Smooth muscle cell of trachea (primary cell): ENCODE measurements at places on chromosomes 2 and 18. TPM values are rescaled to one million over a fixed set of nuclear protein-coding genes. Genes with fewer than 3 reads are reported as not detected.

CD207 gene
- total RNA-seq = not detected in 2 replicates

POTEF gene
- not detected in 2 replicates for total RNA-seq

MAP4K4 gene
- 206 and 209 TPM in 2 replicates for total RNA-seq

ANKRD29 gene
- 8.6 and 15.5 TPM in 2 replicates for total RNA-seq

C2orf72 gene
- 0.17 TPM in 1 of 2 replicates, not detected in the other for total RNA-seq

STK17B gene
- 38.0 and 52.2 TPM in 2 replicates for total RNA-seq

KCNE4 gene
- total RNA-seq = 13.4 and 21.2 TPM in 2 replicates

PDK1 gene
- total RNA-seq = 19.8 and 36.9 TPM in 2 replicates

MC5R gene
- not detected in 2 replicates for total RNA-seq

CAPN13 gene
- total RNA-seq = not detected in 2 replicates
